Esophagus muscularis mucosa (tissue), 4 donors: ENCODE measurements at places on chromosomes 2 and 18. TPM values are rescaled to one million over a fixed set of nuclear protein-coding genes. Genes with fewer than 3 reads are reported as not detected.
A peak's percentile ranks its signal among the peaks of the same experiment; 100 is the strongest.

Gene ARHGEF4
- total RNA-seq, result 23.7 TPM

- no peak for DNase-seq
Observed at GRCh38 chr2:37829202-37829601, 95.9 kb upstream of the RMDN2 start.

Gene TSPYL6
- not detected for total RNA-seq

DNA sequence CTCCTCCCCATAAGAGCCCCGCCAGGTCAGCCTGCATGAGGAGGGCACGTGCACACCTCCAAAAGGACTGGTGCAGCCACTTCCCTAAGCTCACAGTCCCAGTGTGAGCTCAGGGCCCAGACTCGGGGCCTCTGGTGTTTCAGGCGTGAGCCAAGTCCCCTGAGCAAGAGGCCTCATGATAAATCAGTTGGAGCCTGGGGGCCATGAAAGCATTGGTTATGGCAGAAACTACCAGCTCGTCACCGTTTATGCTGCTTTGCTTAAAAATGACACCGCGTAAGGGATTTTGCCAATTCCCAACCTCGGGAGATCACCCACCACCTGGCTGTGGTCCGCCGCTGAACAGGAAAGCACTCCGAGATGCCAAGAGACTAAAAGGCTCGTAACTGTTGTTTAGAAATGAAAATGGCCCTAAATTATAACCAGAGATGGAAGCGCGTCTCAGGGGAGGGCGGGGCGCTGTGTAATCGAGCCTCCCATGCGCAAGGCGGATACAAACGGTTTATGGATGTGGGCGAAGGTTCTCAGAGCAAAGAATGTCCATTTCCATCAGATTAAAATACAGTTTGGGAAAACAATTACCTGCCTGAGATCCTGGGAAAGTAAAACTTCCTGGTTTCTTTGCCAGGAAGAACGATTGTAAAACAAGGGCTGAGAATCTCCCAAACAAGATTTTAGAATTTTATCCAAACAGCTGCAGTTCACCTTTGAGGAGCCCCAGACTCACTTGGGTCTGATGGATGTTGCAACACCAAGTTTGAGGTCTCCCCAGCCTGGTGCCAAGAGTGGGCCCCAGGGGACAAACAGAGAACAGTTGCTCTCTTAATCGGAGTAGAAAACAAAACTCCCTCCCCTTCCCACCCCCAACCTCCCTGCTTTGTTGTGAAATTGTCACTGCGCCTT lies 141.4 kb downstream of the BCL2 start:
- DNase-seq, result no peak

DNA sequence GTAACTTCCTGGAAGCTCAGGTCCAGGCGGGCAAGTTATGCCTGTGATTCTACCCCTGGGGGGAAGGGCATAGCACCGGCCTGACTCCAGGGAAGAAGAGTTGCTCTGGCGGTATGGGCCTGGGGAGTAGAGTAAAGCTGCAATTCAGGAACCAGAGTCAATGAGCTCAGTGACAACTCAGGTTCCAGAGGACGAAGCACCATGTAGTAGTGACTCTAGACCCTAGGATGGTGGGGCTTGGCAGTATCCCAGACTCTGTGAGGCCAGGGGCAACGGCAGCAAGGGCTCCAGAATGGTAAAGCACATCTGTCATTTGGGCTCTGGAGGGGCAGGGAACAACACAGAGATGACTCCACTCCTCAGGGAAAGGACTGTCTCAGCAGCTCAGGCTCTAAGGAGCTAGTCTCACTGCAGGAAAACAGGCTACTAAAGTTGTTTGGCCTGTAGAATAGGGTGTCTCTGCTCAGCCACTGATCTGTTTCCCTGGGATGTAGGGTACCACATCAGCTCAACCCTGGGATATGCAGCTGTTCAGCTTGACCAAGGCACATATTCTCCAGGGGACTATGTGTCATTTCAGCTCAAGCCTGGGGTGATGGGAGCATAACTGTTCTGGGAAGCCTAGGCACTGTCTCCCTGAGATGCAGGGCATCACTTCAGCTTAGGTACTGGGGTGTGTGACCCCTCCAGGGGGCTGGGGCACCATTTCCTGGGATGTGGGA lies 36.2 kb upstream of the RHOB start:
- DNase-seq, result no peak

- no peak for DNase-seq
Observed at GRCh38 chr2:201580486-201580885, 62.8 kb downstream of the TMEM237 start.

DNA sequence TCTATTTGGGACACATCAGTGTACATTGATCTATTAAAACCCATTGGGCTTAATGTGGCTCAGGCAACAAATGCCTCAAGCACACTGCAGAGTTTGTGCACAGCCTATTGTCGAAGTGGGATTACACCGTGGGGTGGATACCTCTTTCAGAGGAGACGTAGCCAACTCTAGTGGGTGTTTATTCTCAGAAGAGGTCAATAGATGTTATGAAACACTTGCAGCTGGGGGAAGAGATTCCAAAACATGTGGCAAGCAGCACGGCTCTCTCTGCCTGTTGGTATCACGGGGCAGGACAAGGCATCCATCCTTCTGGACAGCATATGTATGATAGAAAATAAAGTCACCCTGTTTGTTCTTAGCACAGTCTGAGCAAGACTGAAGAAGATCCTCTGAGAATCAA lies 121.4 kb upstream of the COPS8 start:
- no peak for DNase-seq

GRCh38 chr18:6734726-6735430 lies 5.4 kb downstream of the ARHGAP28 start:
- DNase-seq, result no peak

GRCh38 chr2:176087330-176088047 lies 3.7 kb upstream of the EVX2 start:
- DNase-seq, result no peak

GRCh38 chr2:77314721-77315120 lies 207.5 kb downstream of the LRRTM4 start:
- DNase-seq, result no peak

Gene FSHR
- total RNA-seq, result not detected

Gene MYOM1
- total RNA-seq, result 17.2 TPM

GRCh38 chr2:238378230-238379095 lies 48.3 kb upstream of the ASB1 start:
- DNase-seq, result no peak

DNA sequence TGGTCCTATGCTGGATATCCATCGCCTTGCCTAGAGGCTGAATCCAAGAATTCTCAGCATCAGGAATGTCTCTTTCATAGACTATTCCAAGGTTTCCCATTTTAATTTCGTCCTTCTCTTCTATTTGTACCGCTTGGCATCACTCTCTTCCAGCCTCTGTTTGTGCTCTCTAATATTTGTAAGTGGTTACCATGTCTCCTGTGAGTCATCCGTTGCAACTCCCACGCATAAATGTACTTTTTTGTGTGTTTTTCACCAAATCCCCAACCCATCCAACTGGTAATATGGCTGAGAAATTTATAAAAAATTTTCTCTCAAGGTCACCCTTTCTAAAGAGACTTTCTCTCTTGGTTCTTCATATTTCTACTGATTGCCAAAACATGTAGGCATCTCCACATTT lies 21.8 kb downstream of the COLEC12 start:
- DNase-seq, result no peak

GRCh38 chr18:8348051-8348720 lies 261.1 kb upstream of the RAB12 start:
- no peak for DNase-seq

GRCh38 chr2:234676109-234676782 lies 179.4 kb upstream of the ARL4C start:
- peak; percentile 66 for DNase-seq

- no peak for DNase-seq
Observed at GRCh38 chr2:23900133-23900532, 26.8 kb downstream of the ATAD2B start.

DNA sequence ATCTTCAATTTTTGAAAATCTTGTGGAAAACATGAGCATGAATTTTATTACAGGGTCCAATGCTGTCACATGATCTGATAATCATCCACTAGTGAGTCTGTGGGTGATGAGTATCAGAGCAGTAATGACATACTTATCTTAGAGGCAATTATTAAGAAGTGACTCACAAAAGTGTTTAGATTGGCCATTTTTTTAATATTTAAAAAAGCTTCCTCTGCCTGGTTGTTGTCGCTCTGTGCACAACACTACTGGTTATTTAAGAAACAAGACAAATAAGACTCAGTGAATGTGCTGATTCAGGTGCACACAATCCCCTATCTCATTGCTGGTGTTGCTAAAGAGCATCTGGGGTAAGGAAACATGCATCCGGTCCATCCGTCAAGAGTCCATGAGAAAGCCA lies 665.8 kb upstream of the ZEB2 start:
- no peak for DNase-seq

- DNase-seq, result no peak
Observed at GRCh38 chr2:160428405-160428763, 65.2 kb downstream of the RBMS1 start.

DNA sequence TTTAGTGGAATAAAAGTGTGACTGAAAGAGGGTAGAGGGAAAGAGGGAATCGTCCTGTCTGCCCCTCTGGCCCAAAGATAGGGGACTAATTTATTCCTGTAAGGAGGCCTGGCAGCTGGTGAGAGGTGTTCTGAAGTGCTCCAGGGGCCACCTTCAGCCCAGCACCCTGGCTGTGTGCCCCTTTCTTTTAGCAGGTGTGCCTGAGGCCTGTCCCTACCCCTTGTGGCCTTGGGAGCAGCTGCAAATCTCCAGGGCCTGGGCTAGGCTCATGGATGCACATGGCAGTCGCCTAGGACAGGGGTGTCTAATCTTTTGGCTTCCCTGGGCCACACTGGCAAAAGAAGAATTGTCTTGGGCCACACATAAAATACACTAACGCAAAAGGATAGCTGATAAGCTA lies 37.3 kb downstream of the FHOD3 start:
- DNase-seq, result peak; percentile 84

Gene SLC5A7
- 1.1 TPM for total RNA-seq

- DNase-seq, result no peak
Observed at GRCh38 chr2:167398873-167399272, 510.6 kb downstream of the XIRP2 start.

- no peak for DNase-seq
Observed at GRCh38 chr2:122205641-122206040, 450.2 kb downstream of the TSN start.

Gene SCN9A
- 6.2 TPM for total RNA-seq

Gene IL37
- total RNA-seq, result not detected

- DNase-seq, result no peak
Observed at GRCh38 chr2:226580403-226580802, 219.2 kb downstream of the IRS1 start.

GRCh38 chr2:201008296-201008829 lies 44.9 kb upstream of the ORC2 start:
- no peak for DNase-seq

Gene ALK
- 0.99 TPM for total RNA-seq

Gene COBLL1
- total RNA-seq, result 63.1 TPM

GRCh38 chr2:164920430-164920829 lies 34.9 kb downstream of the SLC38A11 start:
- no peak for DNase-seq

GRCh38 chr2:126359494-126359893 lies 296.5 kb upstream of the GYPC start:
- no peak for DNase-seq

DNA sequence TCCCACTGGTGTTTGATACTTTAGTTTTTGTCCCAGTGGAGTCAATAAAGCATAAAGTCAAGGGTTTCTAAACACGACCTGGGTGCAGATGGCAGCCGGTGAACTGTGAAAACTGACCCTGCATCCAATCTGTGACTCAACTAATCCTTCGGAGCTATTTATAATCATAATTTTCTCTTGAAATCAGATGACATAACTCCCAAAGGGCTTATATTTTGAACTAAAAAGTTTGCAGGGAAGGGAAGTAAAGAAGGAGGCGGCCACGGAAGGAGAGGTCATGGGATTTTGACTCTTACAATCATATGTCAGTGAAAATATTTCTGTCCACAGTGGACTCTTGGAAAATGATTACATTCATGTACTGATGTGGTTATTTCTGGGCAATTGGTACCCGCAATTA lies 178.5 kb downstream of the PDE1A start:
- DNase-seq, result no peak

Gene SLC16A14
- total RNA-seq, result 2.0 TPM

GRCh38 chr18:35095983-35096676 lies 54.9 kb downstream of the MAPRE2 start:
- DNase-seq, result no peak

DNA sequence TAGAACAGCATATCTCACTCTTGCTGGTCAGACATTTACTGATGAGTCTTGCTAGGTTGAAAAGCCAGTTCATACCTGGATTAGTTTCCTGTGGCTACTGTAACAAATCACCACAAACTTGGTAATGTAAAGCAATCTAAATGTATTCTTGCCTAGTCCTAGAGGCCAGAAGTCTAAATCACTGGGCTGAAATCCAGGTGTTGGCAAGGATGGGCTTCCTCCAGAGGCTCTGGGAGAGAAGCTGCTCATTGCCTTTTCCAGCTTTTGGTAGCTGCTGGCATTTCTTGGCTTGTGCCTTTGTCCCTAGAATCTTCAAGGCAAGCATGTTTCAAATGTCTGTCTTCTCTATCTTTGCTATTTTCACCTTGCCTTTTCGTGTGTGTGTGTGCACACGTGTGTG lies 62.3 kb upstream of the MAP4K3 start:
- no peak for DNase-seq

Gene LIMS4
- 2.7 TPM for total RNA-seq

DNA sequence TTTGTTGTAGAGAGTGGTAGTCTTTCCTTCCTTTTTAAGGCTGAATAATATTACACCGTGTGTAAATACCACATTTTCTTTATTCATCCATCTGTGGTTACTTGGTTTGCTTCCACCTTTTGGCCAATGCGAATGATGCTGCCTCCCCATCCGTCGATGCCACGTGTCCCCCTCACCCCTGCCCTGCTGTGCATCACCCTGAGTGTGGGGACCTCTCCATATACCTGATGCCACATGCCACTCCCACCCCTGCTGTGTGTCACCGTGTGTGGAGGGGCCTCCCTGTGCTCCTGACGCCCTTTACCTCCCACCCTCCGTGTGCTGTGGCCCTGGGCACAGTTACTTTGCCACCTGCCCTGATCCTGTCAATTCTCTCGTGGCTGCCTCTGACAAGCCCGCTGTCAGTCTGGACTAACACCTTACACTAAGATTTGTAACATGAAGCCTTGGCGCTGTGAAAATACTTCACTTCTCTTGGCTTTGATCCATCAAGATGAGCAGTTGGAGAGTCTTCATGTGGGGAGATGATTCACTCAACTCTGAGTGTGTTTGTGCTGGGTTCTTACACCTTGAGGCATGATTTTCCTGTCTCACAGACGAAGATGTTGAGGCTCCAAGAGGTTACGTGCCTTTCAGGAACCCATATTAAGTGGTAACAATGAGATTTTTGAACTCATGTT lies 234.0 kb downstream of the ZNF407 start:
- no peak for DNase-seq

DNA sequence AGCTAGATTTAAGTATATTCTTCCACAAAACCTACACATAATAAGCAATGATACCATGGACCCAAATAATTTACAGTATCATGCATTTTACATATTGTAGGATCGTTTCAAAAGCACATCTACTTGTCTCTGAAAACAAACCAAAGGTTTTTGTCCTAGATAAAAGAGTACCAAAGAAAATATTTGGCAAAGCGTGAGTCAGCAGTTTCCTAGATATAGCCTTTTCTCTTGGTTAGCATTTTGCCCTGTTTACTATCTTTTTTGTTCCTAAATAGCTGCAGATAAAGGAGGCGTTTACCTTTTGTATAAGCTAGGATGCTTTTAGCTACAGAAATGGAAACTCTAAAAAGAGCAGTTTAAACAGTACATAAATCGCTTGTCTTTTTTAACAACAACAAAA lies 305.8 kb upstream of the GULP1 start:
- no peak for DNase-seq
